ENCODE measurements at places on chromosomes 3 and 15.

DNA sequence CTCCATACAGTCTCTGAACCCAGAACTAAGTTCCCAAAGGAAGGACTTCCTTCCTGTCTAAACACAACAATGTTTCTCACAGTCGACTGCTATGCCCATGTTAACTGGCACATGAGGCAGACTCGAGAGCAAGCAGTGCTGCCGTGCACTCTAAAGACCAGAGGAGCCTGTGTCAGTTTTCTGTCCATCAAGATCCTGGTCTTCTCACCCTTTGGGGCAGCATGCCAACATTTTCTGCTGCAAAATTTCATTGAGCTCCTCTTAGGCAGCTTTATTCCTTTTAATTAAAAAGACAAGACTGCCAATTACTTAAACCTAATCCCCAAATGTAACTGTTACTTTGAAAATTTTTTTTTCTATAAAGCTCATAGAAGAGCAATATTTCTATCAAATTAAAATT lies 205.1 kb downstream of the GAP43 start:
- no peak for DNase-seq

- DNase-seq, result no peak
Observed at GRCh38 chr3:106673926-106674569, 703.2 kb upstream of the CCDC54 start.

DNA sequence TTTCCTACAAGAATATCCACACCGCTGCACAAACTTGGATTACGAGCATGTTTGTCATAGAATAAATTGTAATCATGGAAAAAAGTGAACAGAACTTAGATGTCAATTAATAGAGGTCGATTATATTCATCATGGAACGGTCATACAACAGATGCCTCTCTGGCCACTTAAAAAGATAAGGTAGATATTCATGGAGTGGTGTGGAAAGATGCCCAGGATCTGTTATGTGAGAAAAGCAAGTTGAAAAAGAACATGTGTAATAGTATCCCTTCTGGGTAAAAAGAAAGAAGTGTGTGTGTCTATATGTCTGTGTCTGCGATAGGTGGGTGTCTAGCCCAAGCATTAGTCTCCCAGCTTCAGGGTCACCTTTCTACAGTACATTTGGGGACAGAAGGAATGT lies 113.3 kb downstream of the ANP32A start:
- DNase-seq, result no peak

GRCh38 chr3:102980355-102980696 lies 545.5 kb downstream of the ZPLD1 start:
- no peak for DNase-seq

DNA sequence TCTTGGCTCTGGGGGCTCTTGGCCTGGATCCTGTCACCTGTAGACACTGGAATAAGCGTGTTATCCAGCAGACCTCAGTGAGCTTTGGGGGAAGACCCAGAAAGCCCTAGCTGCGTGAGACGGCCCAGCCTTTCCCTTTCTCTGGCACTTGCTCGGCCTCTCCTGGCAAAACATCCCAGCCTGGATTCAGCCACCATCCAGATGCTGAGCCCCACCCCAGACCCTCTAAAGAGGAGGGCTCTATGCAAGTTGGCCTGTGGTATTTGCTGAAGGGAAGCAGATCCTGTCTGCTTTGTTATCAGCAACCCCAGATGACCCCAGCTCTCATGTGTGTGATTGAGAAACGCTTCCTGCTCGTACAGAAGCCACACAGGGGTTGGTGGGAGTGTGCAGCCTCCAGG lies 267.2 kb downstream of the FAM43A start:
- DNase-seq, result no peak

- no peak for DNase-seq
Observed at GRCh38 chr3:15384510-15385237, 42.7 kb downstream of the METTL6 start.

DNA sequence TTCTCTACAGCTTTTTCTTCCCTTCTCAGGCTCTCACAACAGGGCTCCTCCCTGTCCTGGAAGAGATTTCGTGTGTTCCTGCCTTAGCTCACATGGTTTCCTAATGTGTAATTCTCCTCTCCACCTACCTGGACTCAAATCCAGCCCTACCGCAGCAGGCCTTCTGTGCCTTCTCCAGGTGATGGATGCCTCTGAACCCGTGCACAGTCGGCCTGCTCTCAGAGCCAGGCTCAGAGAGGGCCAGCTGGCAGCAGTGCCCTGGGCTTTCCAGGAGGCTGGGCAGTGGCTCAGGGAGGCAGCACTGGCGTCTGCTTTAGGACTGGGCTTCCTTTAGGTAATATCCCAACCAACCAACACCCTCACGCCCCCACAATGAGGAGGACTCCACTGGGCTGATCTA lies 123.2 kb upstream of the TMC3 start:
- DNase-seq, result no peak

DNA sequence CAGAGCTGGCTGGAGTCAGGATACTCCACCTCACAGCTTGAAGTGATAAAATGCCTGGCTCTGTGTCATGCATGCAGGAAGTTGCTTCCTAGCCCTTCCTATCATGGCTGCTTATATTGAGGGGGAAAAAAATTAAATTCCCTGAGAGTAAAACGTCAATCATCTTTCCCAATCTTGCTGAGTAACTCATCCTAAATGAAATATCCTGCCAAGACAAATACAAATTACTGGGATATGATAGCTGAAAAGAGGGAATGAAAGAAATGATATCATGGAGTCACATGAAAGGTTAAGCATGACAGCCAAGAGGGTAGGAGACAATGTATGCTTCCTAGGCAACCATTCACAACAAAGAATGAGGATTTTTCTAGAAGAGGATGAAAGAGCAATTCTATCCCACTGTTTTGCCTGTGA lies 110.6 kb downstream of the ABI3BP start:
- DNase-seq, result no peak

GRCh38 chr3:25493246-25493645 lies 65.2 kb downstream of the RARB start:
- DNase-seq, result no peak

- peak; percentile 9 for DNase-seq
Observed at GRCh38 chr3:43768381-43768973, 77.7 kb downstream of the ABHD5 start.

- no peak for DNase-seq
Observed at GRCh38 chr3:196340466-196340865, 2.3 kb upstream of the TM4SF19 start.

GRCh38 chr3:73451301-73451944 lies 173.3 kb downstream of the PDZRN3 start:
- DNase-seq, result no peak

- no peak for DNase-seq
Observed at GRCh38 chr3:195208183-195208582, 62.8 kb downstream of the XXYLT1 start.

DNA sequence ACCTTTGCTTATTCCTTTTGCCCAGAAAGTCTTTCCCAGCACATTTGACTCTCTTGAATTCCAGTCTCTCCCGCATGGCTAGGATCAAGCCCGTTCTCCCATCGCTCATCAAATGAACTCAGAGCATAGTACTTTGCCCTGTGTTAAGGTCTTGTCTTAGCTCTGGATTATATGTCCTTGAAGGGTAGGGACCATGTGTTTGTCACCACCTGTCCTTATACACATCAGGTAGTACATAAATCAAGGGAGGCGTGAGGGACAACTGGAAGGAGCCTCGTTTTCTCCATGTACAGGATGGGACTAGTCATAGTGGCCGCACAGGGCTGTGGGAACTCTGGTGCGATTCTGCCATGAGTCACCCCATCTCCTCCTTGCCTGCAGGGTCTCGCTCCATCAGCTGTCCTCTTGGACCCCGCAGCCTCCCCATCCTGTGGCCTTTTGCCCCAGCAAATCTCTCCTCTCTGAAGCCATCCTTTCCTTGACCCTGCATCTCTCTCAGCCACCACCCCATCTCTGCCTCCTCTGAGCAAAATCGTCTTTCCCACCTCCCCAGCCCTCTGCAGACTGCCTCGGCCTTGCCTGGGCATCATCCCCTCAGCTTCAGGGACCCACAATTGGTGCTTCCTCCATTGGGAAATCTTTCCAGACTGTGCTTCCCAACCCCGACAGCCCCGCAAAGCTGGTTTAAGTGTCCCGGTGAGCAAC lies 33.4 kb upstream of the RAB6B start:
- no peak for DNase-seq

- no peak for DNase-seq
Observed at GRCh38 chr3:24316887-24317383, 177.7 kb downstream of the THRB start.

- no peak for DNase-seq
Observed at GRCh38 chr3:71902258-71903111, 117.5 kb upstream of the PROK2 start.

DNA sequence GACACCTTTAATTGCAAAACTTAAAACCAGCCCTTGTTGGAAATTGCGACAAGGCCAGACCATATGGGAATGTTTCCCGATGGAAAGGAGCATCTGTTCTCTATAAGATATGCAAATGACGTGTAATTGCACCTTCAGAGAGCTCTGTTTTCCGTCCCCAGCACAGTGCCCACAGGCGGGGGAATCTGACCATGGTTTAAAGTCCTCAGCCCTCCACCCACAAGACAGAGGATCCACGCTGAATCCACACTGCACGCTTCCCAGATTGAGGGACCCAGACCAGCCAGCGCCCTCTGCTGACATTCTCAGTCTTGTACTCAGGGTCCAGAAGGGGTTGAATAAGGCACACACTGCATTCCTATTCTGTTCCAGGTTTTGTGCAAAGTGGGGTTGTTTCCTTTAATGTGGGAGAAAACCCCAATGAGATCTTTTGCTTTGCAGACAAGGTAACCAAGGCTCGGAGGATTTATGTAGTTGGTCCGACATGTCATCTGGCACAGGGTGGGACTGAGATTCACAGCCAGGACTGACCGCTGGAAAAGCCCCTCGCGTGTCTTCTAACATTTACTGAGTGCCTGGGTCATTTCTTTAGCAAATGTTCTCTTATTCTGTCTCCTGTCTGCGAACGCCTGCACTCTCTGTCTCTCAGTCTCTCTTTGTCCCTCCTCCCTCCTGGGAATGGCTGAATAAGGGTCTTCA lies 36.8 kb upstream of the KLHL25 start:
- DNase-seq, result no peak

GRCh38 chr3:126926684-126927400 lies 56.1 kb upstream of the PLXNA1 start:
- DNase-seq, result peak; percentile 36

DNA sequence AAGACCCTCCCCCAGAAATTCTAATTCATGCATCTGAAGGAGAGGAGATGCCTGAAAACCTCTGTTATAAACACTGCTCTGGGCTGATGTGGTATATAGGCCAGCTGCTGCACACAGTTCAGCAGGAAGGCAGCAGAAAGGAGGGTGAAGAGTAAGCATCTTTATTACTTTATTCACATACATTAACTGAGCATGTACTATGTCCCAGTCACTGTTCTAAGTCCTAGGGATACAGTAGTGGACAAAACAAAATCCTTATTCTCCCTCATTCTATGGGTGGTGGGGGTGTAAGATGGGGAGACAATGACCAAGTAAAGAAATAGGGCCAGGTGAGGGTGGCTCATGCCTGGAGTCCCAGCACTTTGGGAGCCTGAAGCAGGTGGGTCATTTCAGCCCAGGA lies 17.8 kb upstream of the CHRNB4 start:
- DNase-seq, result no peak

GRCh38 chr15:77002436-77002835 lies 7.5 kb downstream of the PSTPIP1 start:
- DNase-seq, result no peak

DNA sequence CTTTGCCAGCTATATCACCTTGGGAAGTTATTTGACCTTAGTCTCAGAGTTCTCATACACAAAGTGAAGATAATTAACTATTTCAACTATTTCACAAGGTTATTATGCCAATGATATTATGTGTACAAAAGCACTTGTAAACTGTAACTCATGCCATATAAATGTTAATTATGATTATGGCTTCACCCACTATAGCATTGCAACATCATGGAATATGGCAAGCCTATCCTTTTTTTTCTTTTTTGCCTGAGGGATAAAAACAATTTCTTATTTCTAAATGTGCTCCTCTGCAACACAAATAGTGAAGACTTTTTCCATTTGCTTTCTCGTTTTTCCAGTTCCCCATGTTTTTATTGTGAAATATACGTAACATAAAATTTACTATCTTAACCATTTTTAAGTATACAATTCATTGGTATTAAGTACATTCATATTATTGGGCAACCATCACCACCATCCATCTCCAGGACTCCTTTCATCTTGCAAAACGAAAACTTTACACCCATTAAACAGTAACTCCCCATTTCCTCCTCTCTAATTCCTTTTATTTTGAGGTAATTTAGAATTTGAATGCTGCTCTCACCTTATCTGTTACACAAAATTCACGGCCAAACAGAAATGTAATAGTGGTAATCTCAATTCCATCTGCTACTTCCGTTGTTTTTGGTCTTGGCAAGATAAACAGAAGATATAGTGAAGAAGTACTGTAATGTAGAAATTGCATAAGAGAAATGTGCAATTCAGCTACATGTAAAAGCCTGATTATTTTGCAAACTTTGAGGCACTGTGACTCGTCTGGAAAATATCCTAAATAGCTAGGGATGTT lies 46.3 kb downstream of the NANOGP8 start:
- DNase-seq, result no peak

DNA sequence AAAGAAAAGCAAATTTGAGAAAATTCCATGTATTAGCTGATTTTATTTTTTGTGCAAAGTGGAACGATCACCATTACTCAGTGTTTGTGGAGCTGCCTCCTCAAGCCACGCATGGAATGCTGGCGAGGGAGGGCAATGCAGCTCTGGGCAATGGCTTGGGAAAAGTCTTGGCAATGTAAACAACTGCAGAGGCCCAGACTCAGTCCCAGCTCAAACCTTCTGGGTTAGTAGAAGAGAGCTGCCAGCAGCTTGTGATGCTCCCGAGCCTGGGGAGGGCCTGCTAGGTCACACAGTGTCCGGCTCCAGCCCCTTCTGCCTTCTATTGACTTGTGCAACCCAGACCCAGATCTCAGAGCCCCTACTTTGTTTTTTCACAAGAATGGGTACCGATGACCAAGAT lies 4.3 kb downstream of the EPHB1 start:
- no peak for DNase-seq

DNA sequence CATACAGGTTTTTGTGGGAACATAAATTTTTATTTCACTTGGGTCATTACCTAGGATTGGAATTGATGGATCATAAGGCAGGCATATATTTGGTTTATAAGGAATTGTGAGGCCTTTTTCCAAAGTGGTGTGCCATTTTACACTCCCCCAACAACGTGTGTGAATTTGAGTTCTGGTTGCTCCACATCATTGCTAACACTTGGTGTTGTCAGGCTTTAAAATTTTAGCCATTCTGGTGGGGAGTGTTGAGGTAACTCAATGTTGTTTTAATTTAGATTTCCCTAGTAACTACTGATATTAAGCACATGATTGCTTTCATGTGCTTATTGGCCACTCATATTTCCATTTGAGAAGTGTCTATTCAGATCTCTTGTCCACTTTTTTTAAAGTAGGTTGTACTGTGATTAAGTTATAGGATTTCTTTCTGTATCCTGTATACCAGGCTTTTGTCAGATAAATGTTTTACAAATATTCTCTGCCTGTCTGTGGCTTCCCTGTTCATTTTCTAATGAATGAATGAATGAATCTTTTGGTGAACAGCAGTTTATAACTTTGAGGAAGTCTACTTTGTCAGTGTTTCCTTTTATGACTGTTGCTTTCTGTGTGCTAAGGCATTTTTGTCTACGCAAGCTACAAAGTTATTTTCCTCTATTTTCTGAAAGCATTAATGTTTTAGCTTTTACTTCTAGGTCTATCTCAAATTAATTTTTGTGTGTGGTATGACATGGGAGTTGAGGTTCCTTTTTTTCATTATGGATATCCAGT lies 17.9 kb upstream of the NR2C2 start:
- DNase-seq, result no peak
